ENCODE measurements at places on chromosomes 2 and 18. TPM values are rescaled to one million over a fixed set of nuclear protein-coding genes. Genes with fewer than 3 reads are reported as not detected.

KCNF1 gene
- total RNA-seq, result 0.22 TPM

ANTXR1 gene
- total RNA-seq, result 64.0 TPM

DNAJC5G gene
- 2.5 TPM for total RNA-seq

GCG gene
- total RNA-seq, result 1.8 TPM

MGAT5 gene
- total RNA-seq, result 47.5 TPM

CHRNG gene
- total RNA-seq, result not detected

CAD gene
- 69.6 TPM for total RNA-seq

DNER gene
- 13.1 TPM for total RNA-seq

CIB4 gene
- total RNA-seq, result not detected

AFF3 gene
- total RNA-seq, result 18.4 TPM

DNA sequence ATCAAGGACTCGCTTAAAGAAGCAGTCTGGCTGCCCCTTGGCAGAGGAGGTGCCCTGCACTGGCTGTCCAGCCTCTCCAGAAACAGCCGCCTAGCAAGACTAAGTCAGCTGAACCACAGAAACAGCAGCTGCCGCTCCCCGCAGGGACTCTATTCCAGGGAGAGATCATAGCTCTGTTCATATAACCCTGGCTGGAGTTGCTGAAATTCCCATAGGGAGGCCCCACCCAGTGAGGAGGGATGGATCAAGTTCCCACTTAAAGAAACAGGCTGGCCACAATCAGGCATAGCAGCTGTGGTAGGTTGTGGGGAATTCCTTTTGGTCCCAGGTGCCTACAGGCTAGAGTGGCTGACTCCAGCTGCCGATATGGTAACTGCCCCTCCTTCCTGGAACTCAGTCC is 74.2 kb upstream of the MC4R start:
- no peak for DNase-seq

DNA sequence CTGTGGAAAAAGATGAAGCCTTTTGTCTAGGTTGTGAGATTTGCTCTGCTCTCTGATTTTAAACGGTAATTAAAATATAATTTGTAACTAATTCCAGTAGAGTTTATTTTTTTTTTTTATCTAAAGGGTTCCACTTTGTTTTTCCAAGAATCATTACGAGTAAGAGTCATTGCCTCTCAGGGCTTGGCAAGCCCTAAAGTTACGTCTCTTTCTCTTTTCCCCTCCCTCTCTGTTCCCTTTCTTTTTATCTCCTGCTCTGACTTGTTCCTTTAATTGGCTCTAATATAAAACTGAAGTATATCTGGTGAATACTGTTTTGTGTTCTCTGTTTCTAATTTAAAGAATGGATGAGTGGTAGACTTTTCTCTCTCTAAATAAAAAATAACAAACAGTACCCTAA is 75.8 kb downstream of the CALCRL start:
- no peak for DNase-seq

DNA sequence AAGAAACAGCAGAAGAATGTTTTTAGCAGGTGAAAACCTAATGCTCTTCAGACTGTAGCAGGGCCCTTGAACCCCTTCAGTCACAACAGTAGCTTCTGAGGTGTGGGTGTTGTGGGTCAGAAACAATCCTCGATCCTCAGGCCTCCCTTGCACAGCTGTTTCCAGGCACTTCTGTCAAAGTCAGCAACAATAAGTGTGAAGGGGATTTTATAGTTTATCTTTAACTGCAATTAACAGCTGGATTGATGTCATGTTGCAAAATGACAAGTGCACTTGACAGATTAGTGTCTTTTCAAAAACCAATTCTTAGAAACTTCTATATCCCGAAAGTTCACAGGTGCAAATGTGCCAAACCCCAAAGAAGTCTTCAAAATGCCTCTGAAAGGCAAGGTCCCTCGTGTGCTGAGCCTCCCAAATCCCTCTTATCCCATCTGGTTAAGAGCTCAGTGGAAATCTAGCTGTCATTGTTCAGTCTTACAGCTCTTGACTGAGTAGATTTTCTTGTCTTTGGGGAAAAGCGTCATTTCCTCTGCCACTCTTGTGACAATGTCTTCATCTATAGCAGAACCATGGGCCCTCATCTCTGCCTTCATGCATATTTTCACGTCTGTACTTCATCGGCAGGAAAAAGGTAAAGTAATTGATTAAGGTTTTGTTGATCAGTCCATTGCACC is 29.6 kb downstream of the M1AP start:
- DNase-seq, result no peak

- no peak for DNase-seq
Measured at GRCh38 chr2:3200420-3200939, 177.1 kb downstream of the EIPR1 start.

GRCh38 chr2:24365051-24365450 is 4.7 kb upstream of the ITSN2 start:
- peak; percentile 68 for DNase-seq

DNA sequence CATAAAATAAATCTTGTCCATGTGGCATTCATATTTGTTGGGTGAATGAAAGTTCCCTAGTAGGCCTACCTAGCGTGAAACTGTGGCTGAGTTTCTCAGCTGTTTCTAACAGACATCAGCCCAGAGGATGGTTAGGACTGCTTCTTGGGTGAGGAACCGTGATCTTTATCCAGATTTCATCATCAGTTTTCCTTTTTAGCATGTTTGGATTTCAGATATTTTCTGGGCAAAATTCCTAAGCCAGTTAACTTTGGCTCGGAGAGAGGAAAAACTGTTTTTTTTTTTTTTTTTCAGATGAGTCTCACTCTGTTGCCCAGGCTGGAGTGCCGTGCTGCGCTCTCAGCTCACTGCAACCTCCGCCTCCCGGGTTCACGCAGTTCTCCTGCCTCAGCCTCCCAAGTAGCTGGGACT is 53.5 kb downstream of the DGKD start:
- no peak for DNase-seq

- DNase-seq, result no peak
Measured at GRCh38 chr2:27441958-27442919, at the start of gene KRTCAP3. Gene KRTCAP3, plus strand, starts transcription at chr2:27442381. Its CDS starts 32 bp downstream, at chr2:27442413.

GRCh38 chr2:516944-517343 is 160.3 kb downstream of the TMEM18 start:
- no peak for DNase-seq

- DNase-seq, result no peak
Measured at GRCh38 chr2:183057333-183057985, 19.2 kb upstream of the NCKAP1 start.

- no peak for DNase-seq
Measured at GRCh38 chr2:28995765-28996750, 15.0 kb downstream of the TOGARAM2 start.

DNA sequence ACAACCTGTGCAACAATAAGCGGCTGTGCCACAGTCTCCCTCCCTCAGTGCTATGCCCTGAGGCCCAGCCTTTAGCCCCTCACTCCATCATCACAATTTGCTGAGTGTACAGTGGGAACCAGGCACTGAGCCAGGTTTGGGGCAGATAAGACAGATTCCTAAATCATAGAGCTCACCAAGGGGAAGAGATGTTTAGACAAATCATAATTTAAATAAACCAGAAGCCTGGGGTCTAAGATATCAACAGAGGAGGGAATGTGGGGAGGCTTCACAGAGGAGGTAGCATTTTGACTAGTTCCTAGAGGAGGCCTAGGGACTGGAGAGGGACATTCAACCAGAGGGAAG is 139.3 kb upstream of the EPAS1 start:
- no peak for DNase-seq

DNA sequence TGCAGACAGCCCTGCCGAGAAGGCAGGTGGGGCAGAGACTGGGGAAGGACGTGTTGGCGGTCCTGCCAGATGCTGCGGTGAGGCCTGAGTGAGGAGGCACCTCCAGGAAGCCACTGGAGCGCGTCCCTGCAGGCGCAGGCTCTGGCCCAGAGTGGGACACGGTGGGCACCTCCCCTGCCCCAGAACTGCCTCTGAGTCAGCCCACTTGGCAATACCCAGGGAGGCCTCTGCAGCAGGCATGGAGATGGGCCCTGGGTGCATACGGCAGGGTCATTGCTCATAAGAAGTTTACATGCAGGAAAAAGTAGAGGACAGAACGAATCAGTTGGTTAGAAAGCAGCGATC is 195.9 kb downstream of the TFCP2L1 start:
- DNase-seq, result no peak

GRCh38 chr2:153105829-153106578 is 372.6 kb downstream of the RPRM start:
- no peak for DNase-seq

DNA sequence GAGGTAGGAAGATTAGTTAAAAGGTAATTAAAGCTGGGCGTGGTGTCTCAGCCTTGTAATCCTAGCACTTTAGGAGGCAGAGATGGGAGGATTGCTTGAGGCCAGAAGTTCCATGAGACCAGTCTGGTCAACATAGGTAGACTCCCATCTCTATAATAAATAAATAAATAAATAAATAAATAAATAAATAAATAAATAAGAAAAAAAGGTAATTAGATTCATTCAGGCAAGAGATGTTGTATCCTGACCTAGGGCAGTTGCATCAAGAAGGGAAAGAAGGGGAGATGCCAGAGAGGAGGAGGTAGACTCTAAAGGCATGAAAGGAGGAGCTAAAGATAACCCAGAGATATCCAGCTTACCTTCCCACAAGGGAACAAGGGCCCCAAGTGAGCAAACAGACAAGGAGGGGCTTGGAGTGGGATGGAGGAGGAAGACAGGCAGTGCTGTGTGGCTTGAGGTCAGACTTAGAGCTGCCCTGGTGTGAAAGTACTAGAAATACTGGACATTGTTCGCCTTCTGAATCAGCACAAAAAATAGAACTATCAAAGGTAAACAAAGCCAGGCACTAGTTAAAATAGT is 7.4 kb upstream of the RAB1A start:
- no peak for DNase-seq

DNA sequence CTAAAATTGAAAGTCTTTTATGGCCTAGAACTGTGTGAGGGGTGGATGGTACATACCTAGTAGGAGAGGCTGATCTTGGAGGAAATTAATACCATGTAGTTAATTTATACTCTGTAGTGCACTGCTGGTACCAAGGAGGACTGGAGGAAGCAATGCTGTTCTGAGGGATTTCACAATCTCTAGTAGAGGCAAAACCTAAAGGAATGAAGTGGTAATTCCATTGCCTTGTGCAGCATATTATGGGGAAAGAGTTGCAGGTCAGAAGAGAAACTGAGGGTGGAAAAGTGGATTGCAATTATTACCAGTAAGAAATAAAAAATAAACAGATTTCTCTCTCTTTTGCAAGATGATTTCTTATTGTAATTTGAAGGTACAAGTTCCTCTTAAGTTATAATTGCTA is 2.2 kb downstream of the ABI2 start:
- no peak for DNase-seq

GRCh38 chr18:58723810-58724602 is 52.7 kb downstream of the MALT1 start:
- DNase-seq, result no peak

DNA sequence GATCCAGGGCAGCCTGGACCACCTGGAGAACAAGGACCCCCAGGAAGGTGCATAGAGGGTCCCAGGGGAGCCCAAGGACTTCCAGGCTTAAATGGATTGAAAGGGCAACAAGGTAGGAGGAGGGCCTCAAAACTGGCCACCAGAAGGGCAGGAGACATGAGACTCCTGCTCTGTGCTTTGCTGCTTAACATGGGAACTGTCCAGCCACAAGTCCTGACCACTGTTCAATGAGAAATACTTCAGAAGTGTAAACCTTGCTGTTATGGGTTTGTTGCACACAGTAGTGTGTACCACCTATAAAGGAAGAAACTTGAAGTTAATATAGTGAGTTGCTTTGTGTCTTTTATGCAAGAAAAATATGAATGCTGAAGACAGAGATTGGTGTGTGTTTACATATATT is 44.2 kb upstream of the MFF start:
- no peak for DNase-seq

DNA sequence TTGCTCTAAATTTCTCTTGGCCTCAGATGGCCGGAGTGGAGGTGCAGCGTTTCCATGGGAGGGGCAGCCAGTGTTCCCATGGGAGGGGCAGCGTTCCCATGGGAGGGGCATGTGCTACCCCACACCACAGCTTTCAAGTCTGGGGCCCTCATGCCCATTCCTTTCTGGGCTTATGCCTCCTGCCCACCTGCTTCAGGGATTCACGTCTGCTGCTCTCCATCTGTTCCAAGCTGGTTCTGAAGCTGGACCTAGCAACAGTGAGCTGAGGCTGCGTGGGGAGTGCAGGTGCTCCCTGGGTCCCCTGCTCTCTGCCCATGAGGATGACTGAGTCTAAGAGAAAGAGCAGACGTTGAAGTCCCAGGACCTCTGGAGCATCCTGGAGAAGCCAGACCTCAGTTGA is 243.1 kb upstream of the PXDN start:
- DNase-seq, result no peak

- peak; percentile 91 for DNase-seq
Measured at GRCh38 chr2:236642584-236643291, 73.1 kb downstream of the ACKR3 start.

DNA sequence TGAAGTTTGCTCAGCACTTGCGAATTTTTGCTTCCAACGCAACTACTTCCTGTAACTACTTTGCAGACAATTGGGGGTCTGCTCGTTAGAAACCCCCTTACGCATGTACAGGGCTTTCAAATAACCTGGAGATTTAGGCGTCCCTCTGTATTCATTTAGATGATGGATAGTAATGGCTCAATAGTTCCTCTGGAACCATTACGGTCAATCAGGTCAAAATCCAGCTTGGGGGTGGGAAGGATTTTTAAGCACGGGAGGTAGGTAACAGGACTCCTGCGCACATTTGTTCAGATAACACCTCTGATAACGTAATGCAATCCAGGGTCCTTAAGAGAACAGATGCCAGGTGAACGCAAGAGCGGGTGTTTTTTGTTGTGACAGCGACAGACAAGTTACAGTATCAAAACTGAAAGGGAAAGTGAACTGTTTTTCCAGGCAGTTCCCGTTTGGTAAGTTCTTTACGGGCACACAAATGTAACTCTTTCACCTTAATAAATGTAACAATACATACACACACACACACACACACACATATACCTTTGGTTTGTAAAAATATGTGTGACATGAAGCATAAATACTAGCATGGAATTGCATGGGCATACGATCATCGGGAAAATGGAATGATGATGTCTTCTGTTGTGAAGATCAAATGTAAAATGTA is 3.8 kb upstream of the OSR1 start:
- no peak for DNase-seq

DNA sequence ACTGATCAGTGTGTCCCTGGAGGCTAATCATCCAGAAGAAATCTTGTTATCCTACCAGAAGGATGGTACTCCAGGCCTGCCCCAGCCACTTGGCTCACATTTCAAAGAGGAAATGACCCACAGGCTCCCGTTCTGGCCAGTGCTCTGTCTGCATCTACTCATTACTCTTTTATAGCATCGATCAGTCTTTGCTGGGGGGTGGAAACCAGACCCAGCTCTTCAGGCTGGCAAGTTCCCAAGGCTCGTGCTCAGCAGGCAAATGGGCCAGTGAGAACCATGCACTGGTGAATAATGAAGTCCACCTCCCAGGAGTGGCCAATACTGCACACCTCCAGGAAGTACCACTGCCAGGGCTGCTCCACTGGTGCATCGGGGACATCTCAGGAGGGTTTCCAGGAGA is 38.8 kb downstream of the DNER start:
- no peak for DNase-seq

- no peak for DNase-seq
Measured at GRCh38 chr2:105943977-105944376, 199.3 kb downstream of the NCK2 start.

- DNase-seq, result no peak
Measured at GRCh38 chr2:175111200-175111657, 56.8 kb downstream of the ATF2 start.

GRCh38 chr18:3147935-3148554 is 71.7 kb downstream of the MYOM1 start:
- DNase-seq, result no peak

- no peak for DNase-seq
Measured at GRCh38 chr2:19667536-19667949, 234.2 kb downstream of the TTC32 start.

Data from tibial nerve (tissue), 4 donors.